ENCODE measurements at places on chromosomes 12 and 14.

GRCh38 chr12:47024463-47024862 lies 55.0 kb upstream of the PCED1B start:
- DNase-seq: no peak

DNA sequence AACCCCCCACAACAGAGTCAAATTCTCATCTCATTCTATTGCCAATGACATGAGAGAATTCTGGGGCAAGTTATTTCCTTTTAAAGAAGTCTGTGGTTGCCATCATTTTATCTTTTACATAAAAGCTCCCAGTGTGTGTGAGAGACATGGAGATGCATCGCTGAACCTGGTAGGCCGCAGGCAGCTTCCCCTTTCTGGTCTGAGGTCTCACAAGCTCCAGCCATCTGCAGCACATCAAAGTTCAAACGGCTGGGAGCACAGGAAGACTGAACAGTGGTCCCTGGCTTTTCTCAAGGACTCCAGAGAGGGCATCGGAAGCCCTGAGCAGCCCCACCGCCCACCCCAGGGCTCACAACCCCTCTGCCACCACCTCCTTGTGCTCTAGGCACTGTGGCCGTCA lies 141.7 kb downstream of the RIMBP2 start:
- DNase-seq: no peak

DNA sequence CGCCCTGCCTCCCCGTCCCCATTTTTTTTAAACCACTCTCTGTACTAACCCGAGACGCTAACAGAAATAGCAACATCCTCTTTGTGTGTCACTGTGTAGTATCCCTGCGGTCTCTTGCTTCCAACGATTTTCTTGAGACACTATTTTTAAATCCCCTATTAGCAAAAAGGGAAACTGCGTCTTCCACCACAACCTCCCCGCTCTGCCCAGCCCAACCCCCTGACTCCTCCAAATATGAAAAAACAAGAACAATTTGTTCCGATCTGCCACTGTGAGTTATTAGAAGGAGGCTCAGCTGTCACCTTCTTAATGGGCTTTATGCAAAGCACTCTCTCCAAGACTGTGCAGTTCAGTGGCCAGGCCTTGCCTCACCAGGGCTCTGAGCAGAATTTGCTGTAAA lies 76.3 kb downstream of the MAP1LC3B2 start:
- no peak for DNase-seq

DNA sequence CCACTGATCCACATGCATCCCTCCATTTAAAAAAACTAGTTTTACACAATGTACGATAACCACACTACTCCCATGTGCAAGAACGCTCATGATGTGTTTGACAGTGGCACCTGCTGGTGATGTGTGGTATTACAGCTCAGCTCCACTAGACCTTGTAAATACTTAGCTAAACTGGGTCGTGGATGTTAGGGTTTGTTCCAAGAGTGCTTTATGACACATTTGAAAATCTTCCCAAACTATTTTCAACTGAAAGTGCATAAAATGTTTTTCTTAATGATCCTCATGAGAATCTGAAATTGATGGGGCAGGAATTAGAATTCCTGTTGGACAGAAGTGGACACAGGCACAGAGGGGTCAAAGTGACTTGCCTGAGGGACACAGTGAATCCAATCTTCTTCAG lies 99.2 kb downstream of the SCARB1 start:
- DNase-seq: no peak

DNA sequence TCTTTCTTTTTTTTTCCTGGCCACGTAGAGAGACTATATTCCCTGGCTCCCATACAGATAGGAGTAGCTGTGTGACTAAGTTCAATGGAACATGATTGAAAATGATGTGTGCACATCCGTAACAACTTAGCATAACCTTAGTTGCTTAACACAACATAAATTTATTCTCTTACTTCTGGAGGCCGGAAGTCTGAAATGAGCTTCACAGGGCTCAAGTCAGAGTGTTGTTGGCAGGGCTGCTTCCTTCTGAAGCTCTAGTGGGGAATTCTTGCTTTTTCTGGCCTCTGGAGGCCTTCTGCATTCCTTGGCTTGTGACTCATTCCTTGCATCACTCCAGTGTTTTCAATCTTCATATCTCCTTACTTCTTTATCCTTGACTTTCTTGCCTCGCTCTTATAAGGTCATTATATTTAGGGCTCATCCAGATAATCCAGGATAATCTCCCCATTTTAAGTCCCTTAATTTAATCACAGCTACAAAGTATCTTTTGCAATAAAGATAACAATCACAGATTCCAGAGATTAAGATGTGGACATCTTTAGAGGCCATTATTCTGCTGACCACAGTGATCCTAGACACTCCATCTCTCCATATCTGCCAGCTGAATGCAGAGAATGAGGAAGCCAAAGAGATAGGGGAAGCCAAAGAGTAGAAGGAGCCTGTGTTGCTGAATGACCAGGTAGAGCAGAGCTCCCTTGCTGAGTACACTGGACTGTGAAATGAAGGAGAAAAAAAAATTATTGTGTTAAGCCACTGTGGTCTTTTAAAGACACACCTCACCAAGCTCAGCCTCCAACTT lies 21.0 kb upstream of the SNX6 start:
- DNase-seq: no peak

DNA sequence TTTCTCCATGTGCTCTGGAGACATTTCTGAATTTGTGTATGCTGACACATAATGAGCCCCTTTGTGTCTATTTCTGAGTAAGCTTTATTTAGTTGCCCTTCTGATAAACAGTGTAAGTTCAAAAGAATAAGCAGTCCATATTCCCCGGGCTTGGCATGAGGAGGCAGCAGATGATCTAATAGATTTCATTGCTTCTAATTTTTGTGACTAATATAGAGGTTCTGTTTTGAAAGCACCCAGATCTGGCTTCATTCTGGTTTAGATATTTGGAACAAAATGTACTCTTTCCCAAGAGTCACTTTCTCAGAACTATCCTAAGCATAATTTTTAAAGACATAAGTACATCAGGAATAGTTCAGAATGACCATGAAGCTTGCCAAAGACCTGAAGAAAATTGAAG lies 290.9 kb downstream of the BTG1 start:
- no peak for DNase-seq

GRCh38 chr12:15956413-15957185 lies 45.5 kb downstream of the DERA start:
- no peak for DNase-seq

- no peak for DNase-seq
Observed at GRCh38 chr14:33515441-33515840, 435.4 kb downstream of the EGLN3 start.

GRCh38 chr12:54442961-54443360 lies 23.9 kb upstream of the ITGA5 start:
- DNase-seq: no peak

GRCh38 chr14:22884738-22885523 lies 1.9 kb downstream of the REM2 start:
- no peak for DNase-seq

GRCh38 chr14:103521951-103522563 lies 573 bp downstream of the CKB start:
- DNase-seq: no peak

- DNase-seq: no peak
Observed at GRCh38 chr12:124694846-124695497, 127.6 kb upstream of the NCOR2 start.

DNA sequence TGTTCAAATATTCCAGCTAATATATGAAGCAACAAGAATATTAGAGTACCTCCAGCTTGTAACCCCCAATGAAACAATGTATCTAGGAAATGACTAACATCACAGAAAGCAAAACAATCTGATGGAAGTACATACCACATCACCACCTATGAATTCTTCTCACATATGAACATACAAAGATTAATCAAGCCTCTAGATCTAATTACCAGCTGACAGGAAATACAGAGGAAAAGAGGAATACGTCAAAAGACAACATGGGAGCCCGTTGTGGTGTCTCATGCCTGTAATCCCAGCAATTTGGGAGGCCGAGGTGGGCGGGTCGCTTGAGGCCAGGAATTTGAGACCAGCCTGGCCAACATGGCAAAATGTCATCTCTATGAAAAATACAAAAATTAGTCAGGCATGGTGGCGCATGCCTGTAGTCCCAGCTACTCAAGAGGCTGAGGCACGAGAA lies 7.5 kb downstream of the NEDD8 start:
- no peak for DNase-seq

DNA sequence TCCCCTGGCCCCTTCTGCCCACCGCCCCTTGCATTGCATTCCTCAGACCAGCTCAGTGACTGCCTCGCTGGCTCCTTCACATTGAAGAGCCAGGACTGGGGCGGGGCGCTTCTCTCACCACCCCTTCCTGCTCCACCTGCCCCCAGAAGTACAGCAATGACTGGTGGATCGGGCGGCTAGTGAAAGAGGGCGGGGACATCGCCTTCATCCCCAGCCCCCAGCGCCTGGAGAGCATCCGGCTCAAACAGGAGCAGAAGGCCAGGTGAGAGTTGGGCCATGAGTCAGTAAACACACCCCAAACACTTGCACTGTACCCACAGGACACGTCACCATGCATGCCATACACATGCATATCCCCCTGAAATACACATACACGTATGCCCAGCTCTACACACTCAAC lies 5.8 kb downstream of the CACNB3 start:
- DNase-seq: no peak

- no peak for DNase-seq
Observed at GRCh38 chr14:65880507-65880906, 468.0 kb downstream of the FUT8 start.

GRCh38 chr12:80837342-80837978 lies 100.3 kb downstream of the LIN7A start:
- DNase-seq: no peak

GRCh38 chr14:96602186-96602585 lies 100.0 kb downstream of the PAPOLA start:
- no peak for DNase-seq

DNA sequence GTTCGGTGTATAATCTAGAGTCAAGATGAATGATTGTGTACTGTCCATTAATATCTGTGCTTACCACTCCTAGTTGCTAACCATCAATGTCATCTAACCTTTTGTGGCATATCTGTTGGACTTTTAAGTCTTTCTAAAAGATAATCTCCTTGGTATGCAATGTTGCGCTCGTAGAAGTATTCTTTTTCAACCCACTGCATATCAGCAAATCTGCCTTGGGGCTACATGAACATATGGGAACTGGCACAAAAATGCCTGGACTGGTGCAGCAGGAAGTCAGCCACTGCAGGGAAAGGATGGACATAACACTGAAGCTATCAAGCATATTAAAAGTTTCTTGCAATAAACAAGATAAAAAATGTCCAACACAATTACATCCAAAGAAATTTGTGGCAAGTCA lies 124.3 kb upstream of the SLC38A4 start:
- no peak for DNase-seq

GRCh38 chr12:87368259-87368658 lies 660.9 kb downstream of the C12orf50 start:
- no peak for DNase-seq

DNA sequence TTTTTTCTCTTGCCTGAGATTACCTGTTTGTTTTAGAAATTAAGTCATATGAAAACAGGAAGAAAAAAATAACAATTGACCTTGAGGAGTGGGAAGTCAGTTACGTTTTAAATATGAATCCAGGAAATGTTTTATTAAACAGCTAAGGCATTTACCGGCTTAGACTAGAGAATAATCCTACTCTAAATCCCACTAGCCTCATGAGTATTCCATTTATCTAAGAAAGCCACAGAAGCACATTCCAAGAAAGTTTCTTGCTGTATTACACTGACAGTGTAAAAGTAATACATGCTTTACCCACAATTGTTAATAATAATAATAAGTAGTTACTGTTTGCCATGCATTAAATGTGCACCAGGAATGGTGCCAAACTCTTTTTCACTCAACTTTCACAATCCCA lies 90.9 kb downstream of the BMP4 start:
- no peak for DNase-seq

DNA sequence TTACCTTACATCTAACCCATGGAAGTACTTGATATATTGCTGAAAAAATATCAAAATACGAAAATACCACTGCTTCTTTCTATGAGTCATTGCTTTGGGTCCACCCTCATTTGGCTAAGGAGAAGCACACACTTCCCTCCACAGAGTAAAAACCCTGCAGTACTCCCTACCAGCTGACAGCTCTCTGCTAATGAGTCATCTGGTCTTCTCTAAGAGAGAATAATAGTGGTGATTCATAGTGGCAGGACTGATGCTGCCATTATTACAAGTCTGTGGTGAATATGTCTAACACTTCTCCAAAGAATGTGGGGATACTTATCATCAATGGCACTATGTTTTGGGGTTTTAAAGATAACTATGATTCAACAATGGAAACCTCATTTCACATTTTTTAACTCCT lies 90.7 kb downstream of the PPFIA2 start:
- no peak for DNase-seq

DNA sequence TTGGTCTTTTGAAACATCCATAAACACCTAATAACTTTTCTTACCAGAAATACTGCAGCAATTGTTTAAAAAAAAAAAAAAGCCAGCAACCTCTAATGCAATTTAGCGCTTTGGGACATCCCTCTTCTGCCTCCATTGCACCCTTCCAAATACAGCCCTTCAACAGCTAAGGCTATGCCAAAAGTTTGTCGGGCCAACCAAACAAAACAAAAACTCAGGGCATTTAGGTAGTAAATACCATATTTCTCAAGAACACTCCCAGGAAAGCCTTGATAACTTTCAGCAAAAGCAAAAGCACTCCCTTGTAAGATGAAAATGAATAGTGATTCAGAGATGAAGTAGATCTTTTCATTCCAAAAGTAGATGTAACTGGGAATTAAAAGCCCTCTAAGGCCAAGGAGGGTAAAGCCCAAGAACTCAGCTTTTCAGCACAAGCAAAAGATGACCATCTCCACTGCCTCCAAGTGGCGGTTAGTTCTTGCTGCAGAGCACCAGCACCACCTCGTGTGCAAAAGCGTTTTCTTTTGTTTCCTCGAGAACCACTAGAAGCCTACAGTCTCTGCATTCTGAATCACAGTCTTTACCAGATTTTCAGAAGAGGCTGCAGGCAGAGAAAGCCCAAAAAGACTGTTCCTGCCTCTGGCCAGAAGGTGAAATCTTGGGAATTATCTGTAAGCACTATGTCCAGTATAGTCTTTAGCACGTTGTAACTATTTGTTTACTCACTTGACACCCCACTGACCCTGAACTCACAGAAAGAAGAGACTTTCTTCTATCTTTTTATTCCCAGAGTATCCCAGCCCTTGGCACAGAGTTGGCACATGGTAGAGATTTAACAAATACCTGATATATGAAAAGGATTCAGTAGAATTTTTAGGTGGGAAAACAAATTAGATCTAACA lies 53.1 kb downstream of the SIX6 start:
- no peak for DNase-seq

Data from thoracic aorta (tissue), 2 donors.